ENCODE measurements at places on chromosomes 4 and X. TPM values are rescaled to one million over a fixed set of nuclear protein-coding genes. Genes with fewer than 3 reads are reported as not detected.

The TEX13A gene
- not detected for total RNA-seq

The NEUROG2 gene
- total RNA-seq = not detected

The RNF212 gene
- 7.1 TPM for total RNA-seq

The CENPVL2 gene
- total RNA-seq = not detected

The IL13RA1 gene
- total RNA-seq = 108 TPM

The GAB1 gene
- 20.6 TPM for total RNA-seq

The CLDN2 gene
- total RNA-seq = not detected

The NXF2B gene
- not detected for total RNA-seq

The EXOC1L gene
- not detected for total RNA-seq

The TCEAL6 gene
- not detected for total RNA-seq

The STK26 gene
- 9.4 TPM for total RNA-seq

The RAB41 gene
- total RNA-seq = not detected

The GPC3 gene
- not detected for total RNA-seq

The INTU gene
- 8.3 TPM for total RNA-seq

The MECP2 gene
- total RNA-seq = 33.3 TPM

The CLCN5 gene
- 13.8 TPM for total RNA-seq

Measured in osteoblast (primary cell).